HT1080 (cell line): ENCODE measurements at places on chromosomes 1 and 21.

DNA sequence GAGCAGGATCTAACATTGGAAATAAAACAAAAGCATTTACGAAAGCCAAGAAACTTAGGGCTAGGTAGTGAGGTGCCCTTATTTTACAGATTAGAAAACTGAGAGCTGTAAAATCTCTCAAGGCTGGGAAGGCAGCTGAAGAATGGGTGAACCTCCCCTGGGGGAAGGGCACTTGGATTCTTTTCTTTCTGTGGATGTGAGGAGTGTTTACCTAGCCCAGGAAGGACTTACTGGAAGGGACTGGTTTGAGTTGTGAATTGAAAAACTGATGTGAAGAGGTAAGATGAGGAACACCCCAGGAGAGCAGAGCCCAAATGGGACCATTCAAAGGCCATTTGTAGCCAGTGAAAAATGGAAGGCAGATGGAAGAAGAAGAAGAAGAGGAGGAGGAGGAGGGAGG is 74.7 kb upstream of the NGF start:
- DNase-seq, result no peak

GRCh38 chr1:215002471-215002870 is 80.1 kb upstream of the KCNK2 start:
- peak; percentile 79 for DNase-seq

DNA sequence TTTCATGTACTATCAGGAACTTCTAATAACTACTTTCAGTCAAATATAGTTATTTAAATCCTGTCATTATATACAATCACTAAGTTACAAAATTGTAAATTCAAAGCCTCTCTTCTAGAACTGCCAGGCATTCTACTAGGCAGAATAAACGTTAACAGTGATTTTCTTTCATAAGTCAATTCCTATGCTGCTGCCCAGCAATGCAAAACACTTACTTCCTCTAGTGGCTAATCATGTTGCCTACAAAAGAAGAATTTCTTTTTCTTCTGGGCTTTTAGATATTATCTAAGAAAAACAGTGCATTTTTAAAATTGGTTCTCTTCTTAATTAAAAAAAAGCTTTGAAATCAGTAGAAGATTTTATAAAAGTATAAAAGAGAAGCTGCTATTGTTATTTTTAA is 509.8 kb upstream of the ADAMTS5 start:
- no peak for DNase-seq

DNA sequence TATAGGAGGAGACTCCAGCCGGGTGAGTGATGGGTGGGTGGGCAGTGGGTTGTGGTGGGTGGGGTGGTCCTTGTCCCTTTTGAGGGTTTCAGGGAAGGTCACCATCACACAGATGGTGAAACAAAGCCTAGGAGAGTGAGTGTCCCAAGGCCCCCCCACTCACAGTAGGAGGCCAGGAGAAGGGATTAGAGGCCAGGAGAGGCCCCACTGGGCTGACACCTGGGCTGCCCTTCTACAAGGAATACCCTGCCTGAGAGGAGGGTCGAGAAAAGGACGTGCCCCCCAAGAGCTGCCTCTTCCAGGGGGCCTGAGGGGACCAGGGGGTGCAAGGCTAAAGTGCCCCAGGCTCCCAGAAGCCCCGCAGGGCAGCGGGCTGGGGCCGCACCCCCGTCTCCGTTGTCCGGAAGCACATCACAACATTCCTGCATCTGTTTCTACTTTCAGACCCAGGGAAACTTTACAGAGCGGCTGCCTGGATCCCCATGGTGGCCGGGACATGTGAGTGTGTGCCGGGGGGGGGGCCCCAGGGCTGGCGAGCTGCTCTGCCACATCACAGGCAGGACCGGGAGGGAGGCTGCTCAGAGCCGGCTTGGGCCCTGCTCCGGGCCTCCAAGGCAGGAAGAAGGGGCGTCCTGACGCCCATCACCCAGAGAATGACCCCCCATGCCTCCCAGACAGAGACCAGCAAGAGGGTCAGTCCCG is 68.2 kb downstream of the ARHGEF16 start:
- DNase-seq, result no peak

GRCh38 chr1:17765444-17766411 is 10.6 kb downstream of the ACTL8 start:
- DNase-seq, result peak; percentile 88

- DNase-seq, result no peak
Observed at GRCh38 chr1:12478612-12478985, 139.4 kb downstream of the DHRS3 start.

GRCh38 chr1:195332102-195332501 is 1276.1 kb downstream of the KCNT2 start:
- DNase-seq, result no peak

DNA sequence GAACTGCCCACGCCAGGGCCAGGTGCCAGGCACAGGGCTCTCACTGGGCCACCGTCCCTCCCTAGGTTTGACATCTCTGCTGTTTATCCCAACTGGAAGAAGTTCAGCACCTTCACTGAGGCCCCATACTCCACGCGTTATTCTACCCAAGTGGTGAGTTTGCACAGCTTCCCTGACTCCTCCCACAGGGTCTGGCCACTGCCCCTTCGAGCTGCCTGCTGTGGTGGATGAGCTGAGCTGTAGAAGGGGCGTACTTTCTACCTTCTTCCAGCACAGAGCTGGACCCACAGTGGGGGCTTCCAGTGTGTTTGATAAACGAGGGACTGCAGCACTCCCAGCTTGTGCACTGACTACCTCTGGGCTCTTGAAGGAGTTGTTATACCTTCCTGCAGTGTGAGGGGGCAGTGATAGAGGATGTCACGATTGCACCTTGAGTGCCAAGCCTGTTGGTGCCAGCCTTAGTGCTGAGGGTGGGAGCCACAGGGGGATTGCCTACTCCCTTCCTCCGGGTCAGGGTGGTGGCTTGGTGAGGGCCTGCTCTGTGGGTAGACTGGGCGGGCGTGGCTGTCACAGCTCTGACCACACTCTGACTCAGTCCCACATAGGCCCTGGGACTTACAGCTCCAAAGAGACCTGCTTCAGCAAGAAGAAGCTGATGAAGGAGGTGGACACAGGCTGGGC is 5.9 kb upstream of the TTC22 start:
- peak; percentile 75 for DNase-seq

GRCh38 chr1:241817331-241817792 is 30.6 kb upstream of the EXO1 start:
- peak; percentile 6 for DNase-seq

DNA sequence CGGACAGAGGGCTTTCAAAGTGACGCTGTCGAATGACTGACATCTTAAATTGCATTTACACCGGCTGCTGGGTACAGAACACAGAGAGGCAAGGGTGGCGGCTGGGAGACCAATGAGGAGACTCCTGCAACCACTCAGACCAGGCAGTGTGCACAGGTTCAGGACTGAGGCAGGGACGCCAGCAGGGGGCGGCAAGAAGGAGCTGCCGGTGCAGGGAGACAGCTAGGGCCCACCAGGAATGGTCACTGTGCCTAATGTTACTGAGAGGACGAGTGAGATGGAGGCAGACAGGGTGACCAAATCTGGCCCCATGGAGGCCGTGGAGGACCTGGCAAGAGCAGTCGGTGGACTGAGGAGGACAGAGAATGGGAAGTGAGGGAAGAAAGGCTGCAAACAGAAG is 23.5 kb downstream of the GLIS1 start:
- DNase-seq, result peak; percentile 26

GRCh38 chr1:44628962-44629756 is 45.1 kb downstream of the TMEM53 start:
- DNase-seq, result peak; percentile 63

GRCh38 chr1:185551008-185551407 is 183.2 kb upstream of the HMCN1 start:
- DNase-seq, result no peak

DNA sequence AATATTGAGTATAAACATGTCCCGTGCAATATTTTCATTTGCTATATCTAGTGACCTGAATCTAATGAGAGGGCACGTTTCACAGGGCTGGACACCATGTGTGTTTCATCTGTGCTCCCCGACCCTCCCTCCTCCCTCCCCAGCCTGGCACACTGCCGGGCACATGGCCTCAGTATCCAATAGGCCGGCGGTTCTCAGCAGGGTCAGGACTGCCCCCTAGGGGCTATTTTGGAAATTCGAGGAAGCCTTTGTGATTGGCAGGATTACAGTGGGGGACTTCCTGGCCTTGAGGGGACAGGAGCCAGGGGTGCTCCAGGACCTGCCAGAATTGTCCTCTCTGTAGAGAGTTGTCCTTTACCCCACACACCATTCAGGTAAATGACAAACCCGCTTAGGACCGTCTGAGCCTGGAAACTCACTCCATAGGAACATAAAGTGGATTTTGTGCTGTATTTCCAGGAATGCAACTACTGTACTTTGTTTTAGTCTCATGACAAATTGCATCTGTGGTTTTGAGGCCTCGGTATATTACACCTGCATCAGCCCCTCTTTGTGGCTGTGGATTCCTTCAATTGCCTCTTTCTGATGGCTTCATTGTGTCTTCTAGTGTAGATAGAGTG is 109.5 kb upstream of the SIM2 start:
- DNase-seq, result peak; percentile 18

DNA sequence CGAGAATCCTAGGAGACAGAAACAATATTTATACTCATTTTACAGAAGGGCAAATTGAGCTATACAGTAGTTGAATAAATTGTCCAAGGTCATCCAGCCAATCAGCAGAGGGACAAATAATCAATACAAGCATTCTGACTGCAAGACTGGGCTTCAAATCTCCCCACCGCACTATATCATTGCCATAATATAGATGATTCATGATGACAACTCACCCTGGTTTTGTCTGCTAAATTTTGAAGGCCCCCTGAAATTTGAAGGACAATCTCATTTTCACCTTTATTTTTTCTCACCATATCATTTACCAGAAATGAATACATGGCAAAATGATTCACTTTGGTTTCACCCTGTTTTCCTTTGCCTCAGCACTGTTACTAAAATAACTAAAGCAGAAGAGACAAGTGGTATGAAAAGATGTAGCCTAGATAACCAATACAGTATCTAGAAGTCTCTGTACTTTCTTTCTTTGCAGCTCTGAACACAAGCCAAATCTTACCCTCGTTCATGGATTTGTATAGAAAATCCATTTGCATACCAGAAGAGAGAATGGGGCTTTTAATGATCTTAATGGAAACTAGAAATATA is 292.5 kb downstream of the TTLL7 start:
- DNase-seq, result no peak

DNA sequence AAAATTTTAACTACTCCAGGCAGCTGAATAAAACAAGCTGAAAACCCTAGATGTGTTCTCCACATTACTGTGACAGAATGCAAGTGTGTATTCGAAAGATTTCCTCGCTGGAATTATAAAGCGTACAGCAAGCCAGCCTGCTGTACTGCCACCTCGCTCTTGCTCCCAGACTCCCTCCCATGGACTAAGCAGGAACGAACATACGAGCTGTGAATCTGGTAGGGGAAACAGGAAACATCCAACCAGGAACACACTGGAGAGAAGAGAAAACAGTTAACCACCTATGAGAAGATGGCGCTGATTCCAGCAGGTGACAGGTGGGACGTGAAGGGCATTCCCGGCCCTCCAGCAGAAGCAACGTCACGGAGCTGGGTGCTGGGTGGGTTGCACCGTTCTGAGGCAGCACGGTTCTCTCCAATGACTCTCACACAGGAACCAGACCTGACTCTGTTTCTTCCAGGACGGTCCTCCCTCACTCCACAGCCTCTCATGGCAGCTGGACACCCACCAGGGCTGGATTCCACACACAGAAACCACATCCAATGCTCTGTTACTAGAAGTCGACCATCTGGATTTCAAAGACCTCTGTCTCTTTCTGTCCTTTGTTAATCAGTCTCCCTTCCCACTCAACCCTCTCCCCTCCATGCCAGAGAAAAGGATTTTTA is 219.2 kb downstream of the RERE start:
- no peak for DNase-seq

DNA sequence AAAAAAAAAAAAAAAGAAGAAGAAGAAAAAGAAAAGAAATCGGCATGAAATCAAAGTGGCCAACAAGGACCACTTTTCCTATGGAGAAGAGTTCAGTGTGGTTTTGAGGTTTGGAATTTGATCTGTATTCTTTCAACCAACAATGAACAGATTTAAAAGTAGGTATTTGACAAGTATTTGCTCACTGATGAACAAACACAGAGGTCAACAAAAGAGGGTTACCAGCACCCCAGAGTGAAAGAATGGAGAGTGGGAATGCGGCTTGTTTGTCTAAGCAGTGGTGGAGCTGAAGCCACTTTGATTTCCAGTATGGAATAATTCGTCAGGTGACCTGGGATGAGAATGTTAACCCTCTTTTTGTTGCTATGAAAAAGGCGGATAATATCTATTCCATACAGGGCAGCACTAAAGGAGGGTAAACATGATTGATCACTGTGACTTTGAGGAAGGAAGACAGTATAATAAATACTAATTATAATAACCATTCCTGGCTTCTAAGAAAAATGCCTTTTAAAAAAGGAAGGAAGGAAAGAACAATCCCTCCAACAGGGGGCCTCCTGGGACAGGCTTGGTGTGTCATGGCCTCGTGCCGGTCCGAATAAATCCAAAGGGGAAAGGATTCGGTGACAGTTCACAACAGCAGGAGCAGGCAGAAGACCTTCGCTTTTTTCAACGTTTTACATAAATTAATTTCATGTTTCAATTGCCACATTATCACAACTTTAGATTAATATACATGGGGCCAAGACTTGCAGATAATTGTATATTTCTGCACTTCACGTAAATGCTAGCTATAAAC is 37.2 kb upstream of the SIM2 start:
- DNase-seq, result peak; percentile 45

- peak; percentile 51 for DNase-seq
Observed at GRCh38 chr1:179178950-179179349, 50.5 kb downstream of the ABL2 start.

DNA sequence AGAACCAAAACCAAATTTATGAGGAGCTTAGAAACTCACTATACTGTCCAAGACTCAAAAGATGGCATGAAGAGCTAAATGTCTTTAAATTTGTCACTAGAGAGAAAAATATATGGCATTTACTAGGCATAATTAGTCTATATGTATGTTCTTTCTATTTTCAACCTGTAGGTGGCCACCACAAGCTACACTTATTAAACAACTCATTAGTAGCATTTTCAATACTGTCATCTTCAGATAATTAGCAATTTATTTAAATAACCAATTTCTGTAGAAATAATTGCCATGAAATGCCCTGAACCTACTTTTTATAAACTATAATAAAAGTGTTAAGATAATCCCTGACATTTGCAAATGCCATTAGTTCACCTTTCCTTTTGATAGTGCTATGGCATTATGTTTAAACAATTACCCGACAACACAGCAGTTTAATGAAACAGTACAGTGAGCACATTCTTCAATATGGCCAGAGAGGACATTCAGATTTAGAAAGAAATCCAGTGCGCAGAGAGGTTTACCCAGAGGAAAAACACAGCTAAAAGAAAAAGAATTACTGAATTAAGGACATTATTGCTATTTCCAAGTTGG is 522.5 kb downstream of the PTBP2 start:
- DNase-seq, result no peak

DNA sequence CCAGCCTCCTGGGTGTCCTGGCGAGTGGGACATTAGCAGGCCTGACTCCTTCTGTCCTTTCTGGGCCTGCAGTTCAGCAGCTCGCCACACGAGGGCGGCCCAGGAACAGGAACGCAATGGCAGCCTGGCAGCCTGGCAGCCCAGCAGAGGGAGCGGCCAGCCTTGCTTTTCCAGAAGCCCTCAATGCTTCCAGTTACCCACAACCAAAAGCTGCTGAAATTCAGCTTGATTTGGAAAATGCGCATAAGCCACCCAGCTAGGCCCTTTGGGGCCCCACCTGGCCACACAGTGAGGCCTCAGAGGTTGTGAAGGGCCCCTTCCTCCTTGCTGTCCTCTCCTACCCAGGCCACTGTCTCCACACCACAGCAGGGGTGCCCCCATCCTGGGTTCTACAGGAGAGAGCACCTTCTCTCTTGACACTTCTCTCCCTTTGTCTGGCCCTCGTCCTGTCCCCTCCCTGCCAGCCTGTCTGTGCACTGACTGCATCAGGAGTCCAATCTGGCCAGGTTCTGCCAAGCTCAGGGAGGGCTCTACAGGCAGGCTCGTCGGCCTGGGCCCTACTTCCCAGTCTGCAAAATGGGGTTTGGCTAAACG is 103.4 kb upstream of the VAMP3 start:
- DNase-seq, result peak; percentile 75
